ENCODE measurements at places on chromosomes 4 and X.

GRCh38 chr4:128168701-128169100 lies 107.6 kb downstream of the LARP1B start:
- DNase-seq = no peak

DNA sequence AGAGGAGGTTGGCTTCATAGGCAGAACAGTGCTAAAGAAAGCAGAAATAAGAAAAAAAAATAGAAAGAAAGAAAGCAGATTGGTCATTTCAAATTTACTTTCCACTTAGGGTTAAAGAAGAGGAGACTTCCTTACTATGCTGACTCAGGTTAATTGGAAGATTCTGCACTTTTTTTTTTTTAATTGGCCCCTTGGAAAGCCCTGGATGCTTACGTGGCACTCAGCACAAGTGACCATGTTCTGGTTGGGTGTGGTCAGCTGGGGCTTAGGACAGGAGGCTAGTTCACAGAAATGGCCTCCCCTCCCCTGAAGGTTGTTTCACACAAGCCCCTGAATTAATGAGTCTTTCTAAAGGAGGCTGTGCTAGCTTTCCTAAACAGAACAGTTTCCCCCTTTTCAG lies 14.5 kb downstream of the MAGEA9B start:
- no peak for DNase-seq

DNA sequence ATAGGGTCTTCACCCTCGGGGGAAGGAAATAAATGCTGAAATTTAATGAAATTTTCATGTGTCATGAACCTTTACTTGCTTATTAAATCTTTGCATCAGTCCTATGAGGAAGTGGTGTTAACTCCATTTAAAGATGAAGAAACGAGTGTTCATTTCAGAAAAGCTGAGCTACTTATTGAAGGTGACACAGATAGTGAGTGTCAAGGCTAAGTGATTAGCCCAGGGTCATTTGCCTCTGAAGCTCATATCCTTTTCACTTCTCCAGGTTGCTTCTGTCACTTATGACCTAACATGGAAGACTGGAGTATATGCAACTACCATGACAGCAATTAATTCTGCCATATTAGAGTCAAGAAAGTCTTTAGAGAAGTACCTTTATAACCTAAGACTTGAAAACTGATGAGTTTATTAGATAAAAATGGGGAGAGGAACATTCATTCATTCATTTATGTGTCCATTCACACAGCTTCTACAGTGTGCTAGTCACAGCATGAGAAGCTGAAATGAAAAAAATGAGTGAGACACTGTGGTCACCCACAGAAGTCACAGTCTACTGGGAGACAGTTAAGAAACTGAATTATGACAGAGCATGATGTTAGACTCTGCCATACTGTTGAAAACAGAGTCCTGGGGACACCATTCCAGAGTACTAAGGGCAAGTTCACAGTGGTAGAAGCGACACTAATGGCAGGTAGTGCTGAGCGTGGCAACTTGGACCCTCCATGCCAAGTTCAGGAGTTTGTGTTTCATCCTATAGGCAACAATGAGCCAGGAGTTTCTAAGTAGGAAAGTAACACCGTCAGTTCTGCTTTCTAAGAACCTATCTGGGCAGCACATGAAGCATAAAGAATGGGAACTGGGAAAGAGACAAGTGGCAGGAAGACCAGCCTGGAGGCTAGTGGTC lies 21.3 kb downstream of the ALPK1 start:
- no peak for DNase-seq

- DNase-seq = no peak
Observed at GRCh38 chr4:111813555-111814140, 331.6 kb upstream of the FAM241A start.

GRCh38 chrX:14124562-14124961 lies 94.9 kb upstream of the GEMIN8 start:
- DNase-seq = no peak
